CD4-positive, alpha-beta T cell treated with Interleukin-12 subunit alpha and Interleukin-12 subunit beta, for 1 hour (primary cell): ENCODE measurements at places on chromosomes 16 and 17.
A peak's percentile ranks its signal among the peaks of the same experiment; 100 is the strongest.

DNA sequence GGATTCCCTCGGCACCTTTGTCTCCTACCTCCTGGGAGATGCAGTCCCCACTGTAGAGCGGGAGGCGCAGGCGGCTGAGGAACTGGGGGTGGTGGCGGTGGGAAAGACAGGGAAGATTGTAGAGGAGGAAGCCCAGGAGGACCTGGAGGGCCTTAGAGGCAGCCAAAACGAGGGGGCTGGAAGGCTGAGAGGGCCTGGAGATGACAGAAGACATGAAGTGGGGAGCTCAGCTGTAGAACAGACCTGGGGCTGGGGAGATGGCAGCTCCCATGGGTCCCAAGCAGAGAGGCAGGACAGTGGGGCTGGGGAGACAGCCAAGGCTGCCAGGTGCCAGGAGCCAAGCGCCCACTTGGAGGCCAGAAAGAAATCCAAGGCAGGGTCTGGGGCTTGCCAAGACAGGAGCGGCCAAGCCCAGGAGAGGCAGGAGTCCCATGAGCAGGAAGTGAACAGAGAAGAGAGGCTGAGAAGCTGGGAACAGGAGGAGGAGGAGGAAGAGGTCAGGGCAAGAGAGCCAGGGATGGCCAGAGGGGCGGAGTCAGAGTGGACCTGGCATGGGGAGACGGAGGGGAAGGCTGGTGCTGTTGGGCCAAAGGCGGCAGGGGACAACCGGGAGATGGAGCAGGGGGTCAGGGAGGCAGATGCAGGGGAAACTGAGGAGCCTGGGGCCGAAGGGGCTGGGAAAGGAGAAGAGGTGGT, 803 bp downstream of the APOBR start:
- no peak for DNase-seq

- no peak for DNase-seq
Observed at GRCh38 chr16:9655051-9655450, 527.2 kb downstream of the GRIN2A start.

GRCh38 chr16:55175389-55175788, 148.6 kb upstream of the IRX6 start:
- no peak for DNase-seq

- DNase-seq: peak; percentile 58
Observed at GRCh38 chr17:29572691-29573557, 4.4 kb downstream of the TP53I13 start.

GRCh38 chr17:48492401-48493298, 38.2 kb downstream of the HOXB1 start:
- DNase-seq: peak; percentile 71

DNA sequence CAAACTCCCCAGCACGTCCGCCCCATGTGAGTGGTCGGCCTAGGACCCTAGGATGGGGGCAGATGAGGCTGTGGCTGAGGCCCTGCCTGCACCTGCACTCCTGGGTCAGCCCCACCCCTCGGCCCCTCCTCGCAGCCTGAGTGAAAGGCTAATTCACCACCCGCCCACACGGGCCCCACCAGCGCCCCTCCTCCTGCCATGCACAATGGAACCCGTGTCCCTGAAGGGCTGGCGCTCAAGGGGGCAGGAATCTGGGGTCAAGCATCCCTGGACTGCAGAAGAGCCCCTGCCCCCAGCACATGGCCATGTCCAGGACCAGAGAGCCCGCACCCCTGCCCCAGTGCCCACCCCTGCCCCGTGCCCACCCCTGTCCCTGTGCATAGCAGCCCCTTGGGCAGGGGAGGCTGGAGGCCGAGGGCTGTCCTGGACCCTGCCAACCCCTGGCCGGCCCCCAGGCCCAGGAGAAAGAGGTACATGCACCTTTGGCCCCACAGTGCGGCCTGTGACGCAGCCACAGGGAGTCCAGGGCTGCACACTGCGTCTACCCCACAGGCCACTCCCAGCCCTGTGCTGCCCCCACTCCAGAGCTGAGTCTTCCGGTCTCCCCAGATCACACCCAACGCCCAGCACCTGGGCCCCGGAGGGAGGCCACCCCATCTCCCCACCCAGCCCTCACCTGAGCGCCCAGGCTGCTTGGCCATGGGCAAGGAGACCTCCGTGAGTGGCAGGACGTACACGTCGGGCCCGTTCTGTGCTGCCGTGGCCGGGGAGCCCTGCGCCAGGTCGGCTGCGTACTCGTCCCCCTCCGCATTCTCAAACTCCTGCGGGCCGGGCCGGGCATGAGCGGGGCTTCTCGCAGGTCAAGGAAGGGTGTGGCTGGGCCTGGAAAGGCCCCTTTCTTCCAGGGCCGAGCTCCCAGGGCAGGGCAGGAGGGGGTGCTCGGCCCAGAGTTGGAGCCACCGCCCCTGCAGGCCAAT, 34.6 kb upstream of the PVALEF start:
- no peak for DNase-seq

DNA sequence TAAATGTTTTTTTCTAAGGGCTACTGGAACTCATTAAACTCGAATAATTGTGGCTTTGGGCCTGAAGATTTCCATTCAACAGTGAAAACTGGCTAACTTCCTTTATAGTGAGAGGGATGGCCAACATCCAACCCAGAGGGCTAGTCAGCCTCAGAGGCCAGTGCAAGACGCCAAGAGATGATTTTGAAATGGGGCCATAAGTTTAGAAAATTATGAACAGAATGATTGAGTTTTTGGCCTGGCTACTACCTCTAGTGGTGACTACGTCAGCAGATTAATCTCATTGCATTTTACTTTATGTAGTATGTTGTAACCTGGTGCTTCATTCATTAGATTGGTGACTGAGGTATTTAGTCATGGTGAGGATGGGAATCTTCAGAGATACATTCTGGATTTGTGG, 28.4 kb downstream of the HAPSTR1 start:
- no peak for DNase-seq

DNA sequence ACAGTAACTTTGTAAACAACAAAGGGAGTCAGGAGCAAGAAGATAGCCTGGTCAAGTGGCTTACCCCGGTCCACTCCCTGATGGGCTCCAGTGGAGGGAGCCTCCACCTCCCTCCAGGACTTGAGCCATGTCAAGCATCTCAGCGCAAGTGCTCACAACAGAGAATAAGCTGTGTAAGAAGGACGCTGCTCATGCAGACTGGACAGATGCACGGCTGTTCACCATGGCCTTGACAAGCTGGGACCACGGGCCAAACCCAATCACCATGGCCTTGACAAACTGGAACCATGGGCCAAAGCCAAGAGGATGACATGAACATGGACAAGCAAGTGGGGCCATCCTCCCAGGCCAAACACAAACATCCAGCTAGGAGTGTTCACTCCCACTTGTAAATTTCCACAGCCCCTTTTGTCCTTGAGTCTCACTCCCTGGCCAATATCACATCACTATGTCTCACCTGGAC, 3.4 kb upstream of the PITPNM3 start:
- DNase-seq: no peak

GRCh38 chr17:50560931-50561745, 623 bp downstream of the CACNA1G start:
- DNase-seq: peak; percentile 26

DNA sequence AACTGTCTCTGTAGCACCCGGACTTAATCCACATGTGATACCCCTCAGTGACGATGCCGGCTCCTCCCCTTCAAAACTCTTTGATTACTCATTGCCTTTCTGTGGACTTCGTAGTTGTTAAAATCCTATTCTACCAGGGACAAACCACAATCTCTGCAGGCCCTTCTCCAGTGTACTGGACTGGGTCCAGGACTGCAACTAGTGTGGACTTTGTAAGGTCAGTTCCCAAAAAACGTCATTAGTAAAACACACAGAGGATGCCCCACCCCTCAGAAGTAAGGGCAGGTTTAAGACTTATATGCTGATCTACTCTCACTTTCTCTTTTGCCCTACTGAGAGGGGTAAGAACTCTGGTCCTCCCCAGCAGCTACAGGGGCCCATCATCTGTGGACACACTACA, 10.5 kb upstream of the NUDT7 start:
- no peak for DNase-seq

DNA sequence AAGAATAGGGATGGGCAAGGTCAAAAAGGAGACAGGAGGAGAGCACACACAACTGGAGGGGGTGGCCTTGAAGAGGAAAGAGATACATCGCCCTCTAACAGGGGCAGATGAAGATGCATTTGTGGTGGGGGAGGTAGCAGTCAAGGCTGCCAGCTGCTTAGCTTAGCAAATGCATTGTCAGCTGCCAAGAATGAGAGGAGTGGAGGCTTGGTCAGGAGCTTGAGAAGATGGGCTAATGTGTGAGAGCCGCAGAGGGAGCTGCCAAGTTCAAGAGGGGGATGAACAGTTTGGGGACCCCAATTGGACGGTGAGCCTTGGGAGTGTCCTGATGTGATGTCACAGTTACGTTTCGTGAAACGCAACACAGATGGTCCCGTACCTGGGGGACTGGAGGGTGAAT, 28.9 kb upstream of the GNA13 start:
- no peak for DNase-seq
